Right lung (tissue), 10 donors: ENCODE measurements at places on chromosomes 11 and 22.
A peak's percentile ranks its signal among the peaks of the same experiment; 100 is the strongest.

DNA sequence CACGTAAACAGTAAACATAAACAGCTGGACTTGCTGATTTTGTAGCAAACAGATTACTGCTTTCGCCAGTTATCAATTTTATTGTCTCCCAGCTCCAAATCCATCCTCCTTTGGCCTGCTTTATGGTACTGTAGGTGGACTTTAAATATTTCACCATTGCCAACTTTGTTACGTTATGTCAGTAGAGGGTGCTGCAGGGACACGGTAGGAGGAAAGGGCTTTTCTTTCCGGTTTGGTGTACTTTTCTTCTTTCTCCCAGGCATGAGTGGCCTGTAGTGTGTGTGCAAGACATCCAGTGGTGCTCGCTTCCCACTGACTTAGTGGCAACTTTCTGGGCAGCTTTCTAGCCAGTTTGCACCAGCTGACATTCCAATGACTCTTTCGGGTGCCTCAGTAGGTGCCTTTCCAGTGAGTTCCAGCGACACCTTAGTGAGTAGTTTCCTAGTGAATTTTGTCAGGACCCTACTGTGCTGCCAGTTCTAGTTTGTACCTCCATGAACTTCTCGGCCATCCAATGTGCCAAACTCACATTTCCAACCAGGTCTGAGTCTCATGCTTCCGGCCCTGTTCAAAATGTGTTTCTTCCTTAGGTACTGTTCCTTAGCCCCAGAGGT, 267.6 kb upstream of the TENM4 start:
- peak; percentile 4 for DNase-seq

DNA sequence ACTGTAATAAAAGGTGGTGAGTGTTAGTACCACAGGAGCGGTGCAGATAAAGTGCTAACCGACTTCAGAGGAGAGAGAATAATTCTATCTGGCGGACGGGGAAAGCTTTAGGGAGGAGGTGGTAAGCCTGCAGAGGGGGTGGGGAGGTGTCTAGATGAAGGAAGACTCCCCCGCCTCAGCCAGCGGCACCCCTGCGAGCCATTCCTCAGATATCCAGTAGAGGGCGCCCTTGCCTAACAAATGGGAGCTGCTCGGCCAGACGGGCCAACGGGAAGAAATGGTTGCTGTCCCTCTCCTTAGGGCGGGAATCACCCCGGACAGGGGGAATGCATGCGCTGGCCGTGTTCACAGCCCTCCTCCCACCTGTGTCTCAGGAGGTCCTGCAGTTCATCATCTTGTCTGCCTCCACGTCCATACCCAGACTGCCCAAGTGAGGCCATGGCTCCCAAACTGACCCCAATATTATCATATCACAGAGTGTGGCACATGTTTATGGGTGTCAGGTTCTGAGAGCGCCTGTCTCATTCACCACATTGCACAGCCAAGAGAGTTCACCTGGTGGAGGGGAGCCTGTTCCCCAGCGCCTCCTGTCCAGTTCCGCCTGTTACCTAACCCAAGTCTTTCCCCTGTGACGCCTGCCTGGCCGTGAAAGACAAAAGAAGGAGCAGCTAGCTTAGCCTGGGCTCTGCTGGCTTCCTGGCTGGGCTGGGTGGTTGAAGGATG, 85.5 kb downstream of the ST3GAL4 start:
- DNase-seq, result peak; percentile 70

DNA sequence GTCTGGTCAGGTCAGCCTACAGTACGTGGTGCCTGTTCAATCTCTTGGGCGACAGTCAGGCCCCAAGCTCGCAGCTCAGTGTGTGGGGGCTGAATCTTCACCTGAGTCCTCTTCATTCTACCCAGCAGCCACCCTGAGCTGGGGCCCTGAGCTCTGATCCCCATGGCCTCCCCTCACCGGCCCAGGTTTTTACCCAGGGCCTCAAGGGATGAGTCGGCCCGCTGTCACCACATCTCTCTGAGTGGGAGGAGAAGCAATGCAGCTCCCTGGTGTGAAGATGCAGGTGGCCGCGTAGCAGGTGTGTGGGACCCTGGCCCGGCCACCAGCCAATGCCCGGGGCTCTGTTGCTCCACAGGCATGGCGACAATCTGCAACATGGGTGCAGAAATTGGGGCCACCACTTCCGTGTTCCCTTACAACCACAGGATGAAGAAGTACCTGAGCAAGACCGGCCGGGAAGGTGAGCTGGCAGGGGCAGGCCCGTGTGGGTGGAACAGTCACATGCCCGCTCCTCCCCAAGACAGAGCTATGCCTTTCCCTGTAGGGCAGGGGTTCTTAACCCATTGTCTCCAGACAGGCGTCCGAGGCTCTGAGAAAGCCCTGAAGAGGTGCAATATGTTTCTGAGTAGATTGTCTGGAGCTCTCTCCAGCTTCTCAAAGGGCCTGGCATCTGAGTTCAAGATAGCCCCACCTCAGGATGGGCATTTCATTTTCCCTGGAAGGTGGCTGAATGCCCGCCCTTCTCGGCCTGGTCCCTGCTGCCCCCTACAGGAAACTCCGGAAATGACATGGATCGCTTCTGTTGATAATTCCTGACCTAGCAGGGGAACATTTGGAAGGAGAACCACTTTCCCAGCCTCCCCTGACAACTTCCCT, 26.9 kb downstream of the POLR3H start:
- peak; percentile 61 for DNase-seq

DNA sequence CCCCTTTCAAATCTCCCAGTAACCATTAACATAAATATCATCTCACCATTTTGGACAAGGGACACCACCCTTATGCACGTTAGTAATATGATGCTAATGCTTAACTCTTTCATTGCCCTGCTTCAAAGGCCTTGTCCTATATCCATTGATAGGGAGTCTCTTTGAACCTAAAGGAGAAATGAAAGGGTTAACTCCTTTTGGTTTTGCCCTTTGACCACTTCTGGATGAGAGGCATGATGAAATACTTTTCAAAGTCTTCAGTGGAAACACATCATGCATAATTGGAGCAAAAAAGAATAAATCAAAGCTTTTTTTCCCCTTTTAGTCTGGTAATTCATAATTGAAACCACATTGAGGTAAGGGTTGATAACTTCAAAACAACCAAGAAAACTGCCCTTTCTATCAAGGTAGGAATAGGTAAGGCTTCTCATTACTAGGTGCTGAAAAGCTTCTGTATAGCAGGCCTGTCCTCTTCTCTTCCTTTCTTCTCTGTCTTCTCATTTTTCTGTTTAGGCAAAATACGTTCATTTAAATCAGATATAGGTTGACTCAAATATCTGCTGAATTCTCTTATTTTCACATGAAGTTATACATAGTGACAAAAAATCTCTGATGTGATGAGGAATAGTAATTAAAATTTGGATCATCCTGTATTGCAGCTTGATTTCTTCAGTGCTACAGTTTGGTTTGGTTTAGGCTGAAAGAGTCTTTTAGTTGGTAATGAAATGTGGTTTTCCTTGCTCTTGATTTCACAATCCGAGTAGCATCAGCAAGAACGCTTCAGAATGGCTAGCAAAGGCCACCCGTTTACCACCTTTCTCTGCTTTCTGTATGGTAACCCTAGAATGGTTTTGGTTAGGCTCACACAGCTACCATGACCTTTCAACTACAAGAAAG, 94.8 kb downstream of the EXT2 start:
- no peak for DNase-seq

GRCh38 chr22:36129071-36129470, 31.5 kb downstream of the APOL3 start:
- DNase-seq, result no peak

- no peak for DNase-seq
Observed at GRCh38 chr11:21968702-21969101, 224.2 kb upstream of the ANO5 start.

- no peak for DNase-seq
Observed at GRCh38 chr22:26281941-26282340, 112.7 kb downstream of the SEZ6L start.

GRCh38 chr11:121763526-121763925, 310.8 kb upstream of the SORL1-AS1 start:
- DNase-seq, result no peak

- no peak for DNase-seq
Observed at GRCh38 chr11:14124350-14124749, 161.8 kb downstream of the SPON1 start.

GRCh38 chr11:63769714-63770455, 1.3 kb upstream of the ZFTA start:
- DNase-seq, result no peak

DNA sequence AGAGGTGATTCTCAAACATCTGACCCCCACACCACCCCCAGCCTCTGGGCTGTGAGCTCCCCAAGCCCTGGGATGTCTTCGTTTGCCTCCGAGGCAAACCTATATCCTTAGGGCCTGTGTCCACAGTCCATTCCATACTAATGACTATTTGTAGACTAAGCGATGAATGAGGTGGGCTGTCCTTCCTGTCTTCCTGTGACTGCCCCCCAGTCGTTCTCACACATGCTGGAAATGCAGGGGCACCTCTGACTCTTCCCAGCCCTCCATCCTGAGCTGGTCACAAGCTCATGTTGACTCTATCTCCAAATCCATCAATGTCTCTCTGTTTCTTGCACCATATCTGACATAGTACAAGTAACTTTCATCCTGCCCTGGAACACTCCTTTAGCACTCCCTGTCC, 4.8 kb downstream of the ATG16L2 start:
- DNase-seq, result no peak

DNA sequence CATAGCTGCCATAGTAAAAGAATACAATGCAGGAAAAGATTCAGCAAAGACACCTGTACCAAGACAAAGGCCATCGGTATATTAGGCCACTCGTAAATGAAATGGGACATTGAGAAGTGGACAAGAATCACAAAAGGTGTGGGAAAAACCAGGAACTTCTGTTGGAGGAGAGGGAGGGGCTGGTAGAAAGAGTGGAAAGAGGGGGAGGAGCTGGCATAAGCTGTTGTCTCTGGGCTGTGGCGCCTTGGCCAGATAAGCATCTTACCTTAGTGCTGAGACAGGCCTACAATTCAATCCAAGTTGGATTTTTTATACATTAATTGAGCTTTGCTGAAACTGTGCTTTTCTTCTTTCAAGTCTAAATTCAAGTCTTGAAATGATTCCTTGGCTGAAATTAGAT, 37.1 kb downstream of the ZNF202 start:
- DNase-seq, result no peak

- no peak for DNase-seq
Observed at GRCh38 chr11:110199184-110199981, 97.0 kb downstream of the RDX start.

- no peak for DNase-seq
Observed at GRCh38 chr11:102469196-102469821, 16.7 kb upstream of the TMEM123 start.

DNA sequence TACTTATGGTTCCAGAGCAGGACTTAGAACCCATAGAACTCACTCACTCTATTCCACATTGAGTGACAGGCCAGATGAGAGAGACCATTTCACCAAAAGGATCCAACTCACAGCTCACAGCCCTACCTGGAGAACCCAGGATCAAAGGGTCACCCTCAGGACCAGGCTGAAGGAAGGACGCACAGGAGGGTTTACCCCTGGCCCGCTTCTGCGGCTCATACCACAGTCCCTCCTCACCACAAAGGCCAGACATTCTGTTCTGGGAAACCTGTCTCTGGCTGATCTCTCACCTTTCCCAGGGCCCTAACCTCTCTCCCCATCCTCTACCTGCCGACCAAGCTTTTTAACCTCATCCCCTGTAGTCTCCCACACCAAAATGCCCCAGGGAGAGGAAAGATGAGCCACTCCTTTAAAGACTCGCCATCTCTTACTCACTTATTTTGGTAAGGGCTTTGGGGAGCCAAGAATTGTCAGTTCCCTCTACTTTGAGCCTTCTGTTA, 4.7 kb downstream of the FOSL1 start:
- DNase-seq, result no peak

DNA sequence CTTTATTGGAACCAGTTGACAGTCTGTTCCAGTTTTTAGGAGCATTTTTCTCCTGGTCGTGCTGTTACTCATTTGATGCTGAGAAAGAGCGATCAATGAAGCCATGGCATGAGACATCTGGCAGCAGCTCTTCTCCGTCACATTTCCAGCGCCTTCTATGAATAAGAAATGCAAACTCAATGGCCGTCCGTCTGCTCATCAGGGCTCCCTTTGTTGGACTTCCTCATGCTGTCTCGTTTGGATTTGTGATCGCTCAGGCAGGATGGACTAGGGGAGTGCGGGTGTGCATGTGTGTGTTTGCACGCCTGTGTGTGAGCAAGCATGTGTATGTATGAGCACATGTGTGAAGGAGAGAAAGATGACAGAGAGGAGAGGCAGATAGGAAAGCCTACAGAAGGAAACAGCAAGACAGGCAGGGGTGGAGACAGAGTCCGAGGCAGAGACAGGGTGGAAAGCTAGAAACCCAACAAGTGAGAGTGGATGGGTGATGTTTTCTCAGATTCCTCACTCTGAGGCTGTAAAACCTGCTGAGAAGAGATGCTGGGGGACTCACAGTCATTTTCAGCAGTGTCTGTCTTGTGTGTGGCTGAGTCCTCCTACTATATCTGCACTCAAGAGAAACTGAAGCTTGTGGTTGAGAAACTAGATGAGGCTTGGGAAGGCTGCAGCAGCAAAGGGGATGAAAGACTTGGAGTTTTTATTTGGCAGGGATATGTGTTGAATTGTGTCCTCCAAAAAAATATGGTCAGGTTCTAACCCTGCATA, 56.0 kb upstream of the CLMP start:
- DNase-seq, result no peak

- no peak for DNase-seq
Observed at GRCh38 chr11:63621071-63621470, 6.8 kb upstream of the PLAAT3 start.

DNA sequence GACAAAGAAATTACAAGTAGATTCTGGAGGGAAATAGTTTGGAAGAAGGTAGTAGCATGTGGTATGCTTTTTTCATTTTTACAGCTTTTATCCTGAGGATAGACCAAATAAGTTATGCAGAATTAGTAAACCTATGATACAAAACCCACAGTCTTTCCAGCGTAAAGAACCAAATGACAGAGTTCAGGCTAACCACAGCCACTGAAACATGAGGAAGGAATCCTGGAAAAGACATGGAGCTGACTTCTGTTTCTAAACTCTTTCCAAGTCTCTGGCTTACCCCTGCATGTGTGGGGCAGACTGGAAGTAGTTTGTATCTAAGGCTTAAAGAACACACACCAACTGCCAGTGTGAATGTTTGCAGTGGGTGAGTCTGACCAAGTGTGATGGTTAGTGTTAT, 258.4 kb upstream of the TENM4 start:
- DNase-seq, result no peak

DNA sequence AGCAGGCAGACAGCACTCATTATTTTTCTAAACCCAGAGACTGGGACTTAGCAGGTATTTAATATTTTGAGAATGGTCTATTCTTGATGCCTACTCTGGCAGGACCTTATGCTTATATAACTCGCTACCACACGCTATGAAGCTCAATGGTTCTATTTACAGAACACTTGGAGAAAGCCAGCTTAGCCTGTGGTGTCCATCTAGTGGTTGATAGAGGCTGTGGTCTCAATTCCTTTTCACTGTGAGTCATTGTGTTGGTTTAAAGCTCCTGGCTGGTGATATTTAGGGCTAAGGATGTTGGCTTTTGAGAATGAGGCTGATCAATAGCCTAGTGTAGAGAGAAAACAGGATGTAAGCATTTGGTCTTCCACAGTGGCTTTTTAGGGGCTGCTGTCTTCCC, 206.4 kb downstream of the DBX1 start:
- DNase-seq, result no peak

GRCh38 chr22:45630436-45630835, 41.2 kb upstream of the ATXN10 start:
- DNase-seq, result no peak
